AG04450 (cell line): ENCODE measurements at places on chromosomes 5 and 9. TPM values are rescaled to one million over a fixed set of nuclear protein-coding genes. Genes with fewer than 3 reads are reported as not detected.

The LRRC19 gene
- polyA plus RNA-seq: not detected in 2 replicates

The FOXD4L4 gene
- polyA plus RNA-seq: not detected in 2 replicates

The SERINC5 gene
- 7.3 and 8.5 TPM in 2 replicates for polyA plus RNA-seq

The VCAN gene
- polyA plus RNA-seq: 148 and 171 TPM in 2 replicates

DNA sequence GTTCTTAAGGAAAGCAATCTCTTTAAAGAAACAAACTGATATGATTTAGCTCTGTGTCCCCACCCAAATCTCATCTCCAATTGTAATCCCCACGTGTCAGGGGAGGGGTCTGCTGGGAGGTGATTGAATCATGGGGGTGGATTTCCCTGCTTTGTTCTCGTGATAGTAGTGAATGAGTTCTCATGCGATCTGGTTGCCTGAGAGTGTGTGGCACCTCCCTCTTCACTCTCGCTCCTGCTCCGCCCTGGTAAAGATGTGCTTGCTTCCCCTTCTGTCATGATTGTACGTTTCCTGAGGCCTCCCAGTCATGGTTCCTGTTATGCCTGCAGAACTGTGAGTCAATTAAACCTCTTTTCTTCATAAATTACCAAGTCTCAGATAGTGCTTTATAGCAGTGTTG, 412.7 kb upstream of the SMC2 start:
- DNase-seq: no peak

- DNase-seq: no peak
Observed at GRCh38 chr5:178418471-178419010, 171.7 kb downstream of the COL23A1 start.

DNA sequence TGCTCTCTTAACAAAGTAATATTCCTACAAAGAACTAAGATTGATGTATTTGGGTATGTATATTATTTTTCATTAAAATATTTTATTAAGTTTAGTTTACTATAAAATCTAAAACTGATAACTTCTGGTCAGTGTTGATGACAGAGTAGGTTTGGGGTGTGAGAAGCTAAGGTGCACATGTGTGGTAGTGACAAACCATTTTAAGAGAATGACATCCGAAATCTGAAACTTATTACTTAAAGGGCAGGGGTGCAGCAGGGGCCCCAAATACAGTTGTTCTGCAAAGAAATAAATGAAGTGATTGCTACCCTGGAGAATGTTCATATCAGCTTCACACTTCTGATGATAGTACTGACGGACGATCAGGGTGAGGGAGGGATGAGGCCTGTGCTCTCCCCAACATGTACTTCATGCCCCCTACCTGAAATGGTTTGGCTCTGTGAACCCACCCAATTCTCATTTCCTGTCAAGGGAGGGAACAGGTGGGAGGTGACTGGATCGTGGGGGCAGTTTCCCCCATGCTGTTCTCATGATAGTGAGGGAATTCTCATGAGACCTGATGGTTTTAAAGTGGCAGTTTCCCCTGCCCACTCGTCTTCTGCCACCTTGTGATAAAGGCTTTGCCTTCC, 125.3 kb upstream of the RFX3 start:
- no peak for DNase-seq
